ENCODE measurements at places on chromosomes 1 and 21.
A peak's percentile ranks its signal among the peaks of the same experiment; 100 is the strongest.

- no peak for DNase-seq
These were observed 188.5 kb downstream of the TGFBR3 start for GRCh38 chr1:91697416-91697815.

- DNase-seq, result no peak
These were observed 647.4 kb downstream of the USP25 start for GRCh38 chr21:16377120-16377658.

- DNase-seq, result no peak
These were observed 73.4 kb upstream of the SERTAD4 start for GRCh38 chr1:210159211-210159610.

DNA sequence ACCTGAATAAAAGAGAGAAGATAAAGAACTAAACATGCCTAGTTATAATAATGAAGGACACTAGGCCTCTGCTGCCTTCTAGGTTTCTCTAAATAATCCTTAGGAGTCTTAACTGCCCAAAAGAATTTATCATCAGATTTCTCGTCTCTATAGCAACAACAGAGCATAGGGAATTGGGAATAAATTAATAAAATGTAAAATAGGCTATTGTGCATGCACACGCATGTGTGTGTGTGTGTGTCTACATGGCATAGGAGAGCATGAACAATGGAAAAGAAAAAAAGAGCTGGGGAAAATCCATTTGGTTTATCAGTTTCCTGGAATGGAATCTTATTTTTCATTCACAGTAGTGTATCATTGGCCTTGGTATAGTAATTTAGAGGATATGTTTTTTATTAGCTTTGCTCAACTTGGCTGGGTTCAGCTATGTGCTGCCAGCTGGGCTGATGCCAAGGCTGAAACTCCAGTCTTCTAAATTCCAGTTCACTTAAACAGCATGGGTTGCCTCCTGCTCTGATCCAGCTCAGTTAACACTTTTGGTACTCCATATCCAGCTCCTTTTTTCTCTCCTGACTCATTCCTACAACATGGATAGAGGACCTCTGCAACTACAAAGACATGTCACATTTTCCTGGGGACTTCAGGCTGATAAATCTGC is 80.6 kb upstream of the SLFNL1 start:
- DNase-seq, result peak; percentile 92

GRCh38 chr1:7516341-7516740 is 254.8 kb upstream of the VAMP3 start:
- no peak for DNase-seq

DNA sequence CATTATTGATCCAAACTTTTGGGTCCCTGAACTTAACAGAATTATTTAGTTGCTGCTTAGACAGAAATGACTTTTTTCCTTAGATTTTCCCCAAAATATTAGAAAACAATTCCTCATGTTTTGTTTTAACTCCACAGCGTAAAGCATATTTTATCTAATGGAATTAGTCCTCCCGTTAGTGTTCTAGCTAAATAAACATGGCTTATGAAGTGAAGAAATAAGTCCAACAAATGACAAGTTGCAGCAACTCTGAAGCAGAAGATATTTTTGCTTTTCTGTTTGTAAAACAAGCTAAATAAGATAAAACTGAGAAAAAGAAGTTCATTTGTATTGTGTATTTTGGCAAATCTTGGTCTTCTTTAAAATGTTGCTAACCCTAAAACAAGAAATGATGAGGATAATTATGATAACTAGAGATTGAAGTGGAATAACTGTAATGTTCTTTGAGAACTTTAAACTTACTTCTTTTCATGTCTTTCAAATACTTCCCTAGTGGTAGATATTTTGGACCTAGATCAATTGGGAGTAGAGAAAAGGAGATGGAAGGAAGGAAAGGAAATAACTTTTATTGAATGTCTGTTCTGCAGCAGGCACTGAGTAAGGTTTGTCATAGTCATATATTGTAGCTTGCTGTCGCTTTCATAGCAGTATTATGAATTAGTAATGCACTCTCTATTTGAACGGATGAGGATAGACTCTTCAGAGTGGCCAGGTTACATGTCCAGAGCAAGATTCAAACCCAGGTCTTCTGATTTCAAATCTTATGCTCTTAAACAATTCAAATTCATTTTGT is 12.5 kb downstream of the NFIA start:
- no peak for DNase-seq

- DNase-seq, result no peak
These were observed 3.5 kb upstream of the OSCP1 start for GRCh38 chr1:36453600-36454388.

DNA sequence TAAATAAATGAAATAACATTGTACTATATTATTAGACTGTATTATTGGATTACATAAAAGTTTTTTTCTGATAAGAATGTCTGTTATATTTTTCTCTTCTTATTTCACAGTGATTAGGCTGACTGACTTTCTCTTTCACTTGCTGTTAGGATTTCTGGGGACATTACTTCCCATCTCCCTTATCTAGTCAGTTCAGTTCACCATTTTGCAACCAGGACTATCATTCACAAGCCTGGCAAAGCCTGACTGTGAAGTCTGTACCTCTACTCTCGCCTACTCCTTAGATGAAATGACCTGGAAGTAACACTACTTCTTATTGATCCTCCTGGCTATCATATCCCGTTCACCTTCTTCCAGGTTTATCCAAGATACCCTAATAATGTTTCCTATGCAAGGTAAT is 676.6 kb downstream of the USP25 start:
- no peak for DNase-seq

GRCh38 chr1:183773482-183774274 is 31.2 kb upstream of the RGL1 start:
- no peak for DNase-seq

DNA sequence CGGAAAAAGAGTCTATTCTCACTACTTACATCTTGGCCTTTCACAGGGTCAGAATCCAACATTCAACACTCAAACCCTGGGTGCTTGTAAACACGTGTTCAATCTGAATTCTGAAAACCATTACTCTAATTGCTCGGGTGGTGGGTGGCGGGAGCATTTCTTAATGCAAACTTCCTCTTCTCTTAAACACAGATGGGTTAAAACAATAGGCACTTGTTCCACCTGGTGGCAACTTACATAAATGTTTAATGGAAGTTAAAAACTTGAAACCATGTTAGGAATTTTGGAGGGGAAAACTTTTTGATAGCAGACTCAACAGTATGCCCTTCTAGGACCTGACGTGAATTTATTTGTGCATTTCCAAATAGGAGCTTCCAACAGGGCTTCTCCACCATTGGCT is 23.4 kb upstream of the TDRD10 start:
- peak; percentile 19 for DNase-seq

DNA sequence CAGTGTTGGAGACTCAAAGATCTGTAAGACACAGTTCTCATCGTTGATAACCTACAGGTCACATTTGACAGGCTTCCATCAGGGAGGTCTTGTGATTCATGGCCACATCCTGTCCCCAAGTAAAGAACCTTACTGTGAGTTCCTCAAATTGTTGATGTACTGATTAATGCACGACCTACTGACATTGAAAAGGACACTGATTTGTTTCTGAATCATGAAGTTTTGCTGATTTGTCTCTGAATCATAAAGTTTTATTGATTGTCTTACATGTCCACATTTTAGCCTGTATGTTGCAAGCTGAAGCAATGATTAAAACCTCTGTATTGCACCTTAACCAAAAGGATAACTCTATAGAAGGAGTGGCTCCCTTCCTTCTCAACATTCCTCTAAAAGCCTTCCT is 476.3 kb upstream of the RUNX1 start:
- no peak for DNase-seq

GRCh38 chr1:12617901-12618660 is at the start of gene DHRS3:
Gene DHRS3, minus strand, starts transcription at chr1:12618210. Its CDS starts 862 bp downstream, at chr1:12617348.
- peak; percentile 88 for DNase-seq

- no peak for DNase-seq
These were observed 92.7 kb downstream of the TOMM20 start for GRCh38 chr1:235035928-235036327.

DNA sequence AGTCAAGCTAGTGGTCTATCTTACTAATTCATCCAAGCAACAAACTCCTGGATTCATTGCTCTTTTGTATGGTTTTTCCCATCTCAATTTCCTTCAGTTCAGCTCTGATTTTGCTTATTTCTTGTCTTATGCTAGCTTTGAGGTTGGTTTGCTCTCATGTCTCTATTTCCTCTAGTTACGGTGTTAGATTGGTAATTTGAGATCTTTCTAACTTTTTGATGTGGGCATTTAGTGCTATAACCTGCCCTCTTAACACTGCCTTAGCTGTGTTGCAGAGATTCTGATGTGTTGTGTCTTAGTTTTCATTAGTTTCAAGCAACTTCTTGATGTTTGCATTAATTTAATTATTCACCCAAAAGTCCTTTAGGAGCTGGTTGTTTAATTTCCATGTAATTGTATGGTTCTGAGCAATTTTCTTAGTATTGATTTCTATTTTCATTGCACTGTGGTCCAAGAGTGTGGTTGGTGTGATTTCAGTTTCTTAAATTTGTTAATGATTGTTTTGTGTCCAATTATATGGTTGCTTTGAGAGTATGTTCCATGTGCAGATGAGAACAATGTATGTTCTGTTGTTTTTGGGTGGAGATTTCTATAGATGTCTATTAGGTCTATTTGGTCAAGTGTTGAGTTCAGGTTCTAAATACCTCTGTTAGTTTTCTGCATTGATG is 154.6 kb downstream of the PLPPR5 start:
- no peak for DNase-seq

DNA sequence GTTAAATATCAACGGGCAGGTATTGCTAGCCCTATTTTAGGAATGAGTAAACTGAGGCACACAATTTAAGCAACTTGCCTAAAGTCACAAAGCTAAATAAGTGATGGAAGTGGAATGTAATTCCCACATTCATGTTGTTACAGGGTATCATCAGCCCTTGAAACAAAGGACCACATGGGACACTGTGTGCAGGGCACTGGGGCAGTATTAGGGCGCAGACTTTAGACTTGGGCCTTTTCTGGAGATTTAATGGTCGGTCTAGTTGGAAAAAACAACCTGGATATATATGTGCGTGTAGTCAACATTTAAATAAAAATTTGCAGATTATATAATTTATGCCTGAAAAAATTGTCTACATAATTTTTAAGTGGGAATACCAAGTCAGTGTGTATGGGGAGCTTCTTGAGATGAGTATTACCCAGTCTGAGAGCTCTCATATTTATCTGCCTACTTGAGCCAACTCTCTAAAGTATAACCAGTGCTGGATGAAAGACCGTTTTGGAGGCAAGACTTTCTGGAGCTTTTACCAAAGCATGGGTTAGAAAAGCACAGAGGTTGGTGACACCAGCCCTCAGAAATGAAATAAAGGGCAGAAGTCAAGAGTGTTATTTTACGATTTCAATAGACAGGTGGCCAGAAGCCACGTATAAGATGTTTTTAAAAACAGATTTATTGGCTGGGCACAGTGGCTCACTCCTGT is 1.6 kb downstream of the KDM1A start:
- DNase-seq, result no peak

GRCh38 chr1:109807822-109808680 is 44.3 kb upstream of the EPS8L3 start:
- peak; percentile 32 for DNase-seq

- no peak for DNase-seq
These were observed 3.5 kb downstream of the ZBTB17 start for GRCh38 chr1:15972409-15972808.

- no peak for DNase-seq
These were observed 22.0 kb upstream of the UHMK1 start for GRCh38 chr1:162475539-162476185.

DNA sequence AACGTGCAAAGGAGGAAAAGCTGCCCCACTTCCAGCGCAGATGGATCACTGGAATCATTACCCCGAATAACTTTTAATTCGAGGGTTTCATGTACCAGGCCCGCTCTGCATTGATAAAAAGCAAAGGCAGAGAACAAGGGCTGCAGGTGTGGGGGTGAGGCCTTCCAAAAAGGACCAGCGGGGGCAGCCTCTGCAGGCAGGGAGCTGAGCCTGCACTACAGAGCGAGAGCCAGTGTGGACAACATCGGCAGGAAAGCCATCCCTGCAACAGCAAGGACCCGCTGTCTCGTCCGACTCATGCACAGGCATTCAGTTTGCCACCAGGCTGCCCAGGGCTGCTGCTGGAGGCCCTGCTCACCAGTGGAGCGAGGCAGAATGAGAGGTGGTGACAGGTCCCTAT is 27.1 kb upstream of the AJAP1 start:
- no peak for DNase-seq

Data from sciatic nerve (tissue), 2 donors.